ENCODE measurements at places on chromosomes 5 and 9.

DNA sequence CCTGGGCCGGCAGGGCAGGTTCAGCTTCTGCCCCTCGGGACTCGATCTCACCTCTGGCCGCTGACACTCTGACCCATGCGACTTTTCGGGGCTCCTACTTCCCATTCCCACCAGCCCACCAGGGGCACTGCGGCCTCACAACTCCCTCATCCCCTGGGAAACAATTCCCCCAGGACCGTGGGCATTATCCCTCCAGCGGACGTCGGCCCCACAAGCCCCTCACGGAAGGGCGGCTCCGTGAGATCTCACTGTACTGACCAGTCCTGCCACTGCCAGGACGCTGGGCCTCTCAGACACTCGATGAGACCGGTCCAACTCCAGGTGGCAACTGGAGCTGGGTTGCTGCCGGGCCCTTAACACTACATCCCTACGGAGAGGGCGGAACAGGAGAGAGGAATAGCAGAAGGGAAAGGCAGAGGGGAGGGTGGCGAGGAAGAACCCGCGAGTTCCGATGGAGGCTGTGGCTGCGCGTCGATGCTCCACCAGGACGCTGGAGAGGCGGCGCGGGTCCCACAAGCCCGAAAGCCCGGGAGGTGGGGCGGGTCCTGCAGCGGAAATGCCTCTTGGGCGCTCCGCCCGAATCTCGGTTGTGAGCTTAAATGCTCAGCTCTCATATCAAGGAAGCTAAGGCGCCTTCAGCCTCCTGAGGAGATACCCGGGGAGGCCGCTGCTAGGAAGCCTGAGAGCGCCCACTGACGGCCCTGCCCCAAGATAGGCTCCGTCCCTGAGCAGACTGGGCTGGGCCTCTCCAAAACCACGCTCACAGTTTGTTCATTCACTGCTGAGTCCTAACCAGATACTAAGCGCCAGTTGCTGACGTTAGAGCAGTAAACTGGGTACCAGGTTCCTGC lies 36.3 kb downstream of the VCP start:
- peak; percentile 23 for DNase-seq

- DNase-seq: no peak
Observed at GRCh38 chr9:84343111-84343521, 2.6 kb upstream of the SLC28A3 start.

GRCh38 chr5:82222597-82223574 lies 55.3 kb downstream of the RPS23 start:
- DNase-seq: no peak

- no peak for DNase-seq
Observed at GRCh38 chr5:39616131-39616530, 191.4 kb upstream of the DAB2 start.

DNA sequence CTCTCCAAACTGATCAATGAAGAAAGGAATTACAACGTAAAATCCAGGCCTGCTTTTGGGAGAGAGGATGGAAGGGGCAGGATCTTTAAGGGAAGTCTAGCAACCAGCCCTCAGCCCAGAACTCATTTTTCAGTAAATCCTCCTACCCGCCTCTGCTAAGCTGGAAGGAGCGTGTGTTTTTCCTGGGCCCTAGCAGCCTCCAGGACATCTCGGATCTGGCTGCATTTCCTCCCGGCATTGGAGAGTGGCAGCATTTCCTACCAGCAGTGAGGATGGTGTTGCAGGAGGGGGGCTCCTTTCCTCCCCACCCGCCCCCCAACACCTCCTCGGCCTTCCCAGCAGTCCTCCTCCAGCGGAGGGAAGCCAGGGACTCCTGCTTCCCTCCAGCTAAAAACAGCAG lies 54.5 kb downstream of the DCP2 start:
- DNase-seq: no peak

GRCh38 chr5:75706016-75706415 lies 11.2 kb downstream of the POC5 start:
- no peak for DNase-seq

- DNase-seq: no peak
Observed at GRCh38 chr9:98708933-98709911, at the start of gene GABBR2. Gene GABBR2 (minus strand): TSS chr9:98708935. CDS start chr9:98708737, 198 bp downstream.

DNA sequence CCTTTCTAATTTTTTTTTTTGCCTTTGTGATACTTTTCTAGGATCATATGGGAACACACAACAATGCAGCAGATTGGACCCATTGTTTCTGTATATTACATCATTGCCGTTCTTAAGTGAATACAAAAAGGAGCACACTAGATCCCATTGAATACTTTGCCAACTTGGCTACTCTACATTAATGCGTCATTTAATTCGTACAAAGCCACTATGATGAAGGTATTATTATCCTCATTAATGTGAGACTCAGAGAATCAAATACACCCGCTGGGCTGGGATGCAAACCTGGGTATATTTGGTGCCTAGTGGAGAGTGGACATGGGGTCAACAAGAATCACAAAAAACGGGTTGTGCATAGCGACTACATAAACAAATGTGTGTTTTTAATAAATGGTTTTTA lies 31.9 kb downstream of the OR2K2 start:
- no peak for DNase-seq

DNA sequence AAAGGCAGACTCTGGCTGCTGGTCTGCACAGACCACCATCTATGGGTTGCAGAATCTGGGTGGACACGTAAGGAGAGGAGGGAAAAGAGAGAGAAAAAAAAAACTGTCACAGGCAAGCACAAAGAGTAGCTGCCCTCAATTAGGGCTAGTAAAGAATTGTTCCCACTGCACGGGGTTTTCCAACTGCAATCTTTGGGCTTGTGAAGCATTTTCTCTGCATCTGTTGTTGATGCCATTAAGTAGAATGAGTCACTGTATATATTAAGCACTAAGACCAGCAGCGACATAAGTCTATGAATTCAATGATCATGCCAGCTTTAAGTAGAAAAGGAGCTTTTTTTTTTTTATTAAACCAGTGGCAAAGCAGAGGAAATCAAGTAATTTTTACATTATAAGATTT lies 40.2 kb downstream of the MED10 start:
- no peak for DNase-seq

GRCh38 chr9:6409811-6410210 lies 3.2 kb upstream of the UHRF2 start:
- DNase-seq: no peak

GRCh38 chr5:132011622-132012343 lies at the start of gene ACSL6:
Gene ACSL6 (minus strand): TSS chr5:132011658. CDS start chr5:132011553, 105 bp downstream.
- peak; percentile 69 for DNase-seq
